ENCODE measurements at places on chromosomes 6 and 20.

GRCh38 chr6:104995989-104996617 lies 39.2 kb downstream of the LIN28B start:
- peak; percentile 7 for DNase-seq

- DNase-seq: peak; percentile 28
Observed at GRCh38 chr6:139732451-139732850, 358.0 kb upstream of the CITED2 start.

- no peak for DNase-seq
Observed at GRCh38 chr6:52550014-52550575, 26.8 kb downstream of the TRAM2 start.

DNA sequence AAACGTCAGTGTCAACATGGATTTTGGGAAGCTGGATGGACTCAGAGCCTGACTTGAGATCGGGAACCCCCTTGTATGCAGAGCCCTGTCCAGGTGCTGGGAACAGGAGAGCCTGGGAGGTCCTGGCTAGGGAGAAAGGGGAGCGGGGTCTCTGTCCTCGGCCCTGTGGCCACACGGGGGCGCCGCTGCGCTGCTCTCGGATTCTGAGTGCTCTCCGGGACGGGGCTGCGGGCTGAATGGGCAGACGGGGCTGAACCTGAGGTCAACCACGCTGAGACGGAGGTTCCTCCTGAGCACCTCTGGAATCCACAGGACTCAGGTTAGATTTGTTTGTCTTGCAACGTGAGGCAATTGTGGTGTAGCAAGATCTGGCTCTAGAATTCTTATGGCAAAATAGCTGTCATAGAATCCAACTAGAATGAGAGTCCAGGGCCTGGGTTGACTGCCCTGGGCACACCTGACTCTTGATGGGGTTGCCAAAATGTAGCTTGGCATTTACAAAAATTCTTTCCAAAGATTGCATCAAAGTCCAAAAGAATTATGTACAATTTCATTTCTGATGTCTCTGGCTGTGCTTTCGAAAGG lies 20.6 kb upstream of the HLA-F start:
- DNase-seq: peak; percentile 64

DNA sequence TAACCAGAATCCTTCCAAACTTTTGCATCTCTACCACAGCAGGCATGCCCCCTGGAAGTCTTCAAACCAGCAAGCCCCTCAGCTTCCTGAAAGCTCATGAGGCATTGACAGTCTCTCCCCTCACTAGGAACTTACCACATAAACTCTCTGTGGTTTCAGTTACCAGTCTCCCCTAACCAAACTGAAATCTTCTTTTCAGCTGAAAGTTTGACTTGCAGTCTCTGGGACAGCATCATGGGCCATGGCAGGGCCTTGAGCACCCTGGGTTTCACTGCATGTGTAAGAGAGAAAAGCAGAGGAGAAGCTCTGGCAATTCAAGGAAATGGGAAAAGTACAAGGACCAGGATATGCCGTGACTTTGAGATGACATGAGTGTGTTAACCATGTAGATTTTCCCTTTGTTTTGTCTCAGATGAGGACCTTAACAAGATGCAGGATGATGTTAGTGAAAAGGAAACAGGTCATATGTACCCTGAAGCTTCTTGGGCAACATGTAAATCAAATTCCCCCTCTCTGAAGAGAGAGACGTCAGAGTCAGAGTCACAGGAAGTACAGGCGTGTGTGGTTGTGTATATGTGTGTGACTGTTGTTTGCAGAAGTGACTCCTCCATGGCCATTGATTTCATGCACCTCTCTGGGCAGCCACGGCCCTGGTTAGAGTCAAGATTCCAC lies 106.3 kb downstream of the TNFRSF21 start:
- DNase-seq: peak; percentile 30

Data from NB4 (cell line).